CD4-positive, alpha-beta T cell treated with Interleukin-1 beta for 1 hour (primary cell): ENCODE measurements at places on chromosomes 1 and 21.

GRCh38 chr21:38774586-38775285, 31.0 kb upstream of the ETS2 start:
- no peak for DNase-seq

GRCh38 chr1:13817906-13818305, 117.9 kb downstream of the PRDM2 start:
- DNase-seq = no peak

GRCh38 chr1:26833432-26834405, 7.2 kb downstream of the ZDHHC18 start:
- DNase-seq = peak; percentile 95

DNA sequence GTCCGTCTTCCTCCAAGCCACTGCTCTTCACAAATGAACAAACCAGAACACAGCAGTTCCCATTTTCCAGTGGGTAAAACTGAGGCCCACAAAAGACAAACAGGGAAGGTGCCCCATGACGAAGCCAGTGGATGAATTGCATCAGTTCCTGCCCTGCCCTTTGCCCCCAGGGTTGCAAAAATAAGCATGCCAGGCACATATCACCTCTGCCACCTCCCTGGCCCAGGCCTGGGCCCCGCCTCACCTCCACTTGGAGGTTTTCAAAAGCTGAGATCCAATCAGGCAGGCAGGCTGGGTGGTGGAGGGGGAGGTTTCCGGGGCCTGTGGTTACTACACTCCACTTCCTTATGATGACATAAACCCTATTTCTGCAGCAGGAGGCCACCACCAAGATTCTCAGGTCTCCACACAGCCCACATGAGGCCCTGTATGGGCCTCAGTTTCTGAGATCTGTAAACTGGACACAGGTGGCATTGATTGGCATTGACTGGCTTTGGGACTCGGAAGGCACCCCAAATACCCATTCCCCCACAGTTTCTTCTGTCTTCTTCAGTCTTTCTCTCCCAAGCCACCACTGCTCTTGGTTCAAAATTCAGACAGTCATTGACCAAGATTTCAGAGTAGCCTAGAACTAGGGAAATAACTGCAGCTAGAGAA, 4.1 kb downstream of the KIF21B start:
- DNase-seq = peak; percentile 90

DNA sequence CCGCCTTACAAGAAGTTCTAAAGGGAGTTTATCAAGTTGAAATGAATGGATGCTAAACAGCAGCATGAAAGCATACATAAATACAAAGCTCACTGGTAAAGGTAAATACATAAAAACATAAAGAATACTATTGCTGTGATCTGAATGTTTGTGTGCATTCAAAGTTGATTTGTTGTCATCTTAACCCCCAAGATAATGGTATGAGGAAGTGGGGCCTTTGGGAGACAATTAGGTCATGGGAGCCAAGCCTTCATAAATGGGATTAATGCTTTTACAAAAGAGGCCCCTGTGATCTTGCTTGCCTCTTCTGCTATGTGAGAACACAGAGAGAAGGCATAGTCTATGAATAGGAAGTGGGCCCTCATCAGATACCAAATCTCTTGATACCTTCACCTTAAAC, 209.0 kb upstream of the SAMSN1 start:
- no peak for DNase-seq

DNA sequence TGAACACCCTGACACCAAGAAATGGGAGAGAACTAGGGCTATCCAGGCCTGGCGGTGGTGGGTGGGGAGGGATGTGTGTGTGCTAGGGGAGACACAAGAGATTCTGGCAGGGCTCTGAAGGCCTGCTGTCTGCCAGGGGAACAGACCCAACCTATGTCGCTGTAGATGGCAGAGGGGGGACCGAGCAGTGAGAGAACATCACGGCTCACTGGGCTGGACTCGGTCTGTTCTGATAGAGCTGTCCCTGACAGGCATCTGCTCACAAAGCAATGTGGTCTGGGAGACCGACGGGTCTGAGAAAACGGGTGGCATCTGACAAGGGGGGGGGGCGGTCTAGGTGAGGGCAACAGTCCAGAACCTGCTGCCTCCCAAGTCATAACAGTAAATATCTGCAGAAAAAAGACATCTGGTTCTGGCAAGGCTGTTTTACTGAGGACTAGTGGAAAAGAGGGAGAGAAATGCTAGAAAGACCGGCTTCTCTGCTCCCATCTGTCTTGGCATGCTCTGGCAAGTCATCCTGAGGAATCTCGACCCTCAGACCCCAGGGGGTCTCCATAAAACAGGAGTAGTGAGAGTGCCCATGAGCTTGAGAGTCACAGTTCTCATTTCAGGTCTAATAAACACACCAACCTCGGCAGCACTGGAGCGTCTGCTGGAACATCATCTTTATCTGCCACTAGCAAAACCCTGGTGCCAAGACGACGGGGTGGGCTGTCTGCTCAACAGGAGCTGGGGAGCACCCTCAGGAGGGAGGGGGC, 36.5 kb downstream of the SLC66A1 start:
- DNase-seq = no peak

- no peak for DNase-seq
Observed at GRCh38 chr1:184423649-184424048, 36.8 kb downstream of the C1orf21 start.

DNA sequence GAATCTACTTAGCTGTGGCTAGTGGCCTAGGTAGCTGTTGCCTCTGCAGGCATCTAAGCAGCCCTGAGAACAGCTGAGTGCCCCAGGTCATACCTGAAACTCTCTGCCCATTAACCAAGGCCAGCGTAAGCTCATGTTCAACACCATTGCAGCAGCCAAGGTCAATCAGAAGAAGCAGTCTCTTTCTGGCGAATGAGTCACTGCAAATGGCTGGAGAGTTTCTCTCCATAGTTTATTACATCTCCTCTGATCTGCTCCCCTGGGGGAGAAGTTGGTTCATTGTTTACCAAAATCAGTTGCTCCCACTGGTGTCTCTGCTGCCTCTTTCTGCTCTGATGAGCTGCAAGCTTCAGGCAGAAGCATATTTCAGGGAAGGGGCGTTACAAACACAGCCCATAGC, 6.9 kb upstream of the BCL9 start:
- DNase-seq = no peak

- no peak for DNase-seq
Observed at GRCh38 chr1:9400425-9401079, 107.9 kb downstream of the SPSB1 start.

DNA sequence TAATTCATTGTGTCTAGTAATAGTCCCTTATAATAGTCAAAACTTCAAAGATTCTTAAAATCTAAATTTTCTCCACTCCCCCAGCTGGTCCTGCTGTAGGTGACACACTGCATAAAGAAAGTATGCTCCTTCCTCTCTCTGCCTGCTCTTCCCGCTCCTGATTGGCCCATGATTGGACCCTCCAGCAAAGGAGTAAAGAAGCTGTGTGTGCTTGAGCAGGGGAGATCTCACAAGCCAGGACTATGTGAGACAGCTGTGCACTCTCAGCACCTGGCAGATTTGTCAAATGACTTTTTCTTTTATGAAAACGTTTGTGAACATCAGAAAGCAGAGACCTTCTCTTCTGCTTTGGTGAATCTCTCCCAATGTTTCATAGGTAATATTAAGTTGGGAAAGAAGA, 274.8 kb upstream of the LYPLAL1 start:
- DNase-seq = no peak

GRCh38 chr1:163054181-163054591, 15.0 kb upstream of the RGS4 start:
- no peak for DNase-seq

DNA sequence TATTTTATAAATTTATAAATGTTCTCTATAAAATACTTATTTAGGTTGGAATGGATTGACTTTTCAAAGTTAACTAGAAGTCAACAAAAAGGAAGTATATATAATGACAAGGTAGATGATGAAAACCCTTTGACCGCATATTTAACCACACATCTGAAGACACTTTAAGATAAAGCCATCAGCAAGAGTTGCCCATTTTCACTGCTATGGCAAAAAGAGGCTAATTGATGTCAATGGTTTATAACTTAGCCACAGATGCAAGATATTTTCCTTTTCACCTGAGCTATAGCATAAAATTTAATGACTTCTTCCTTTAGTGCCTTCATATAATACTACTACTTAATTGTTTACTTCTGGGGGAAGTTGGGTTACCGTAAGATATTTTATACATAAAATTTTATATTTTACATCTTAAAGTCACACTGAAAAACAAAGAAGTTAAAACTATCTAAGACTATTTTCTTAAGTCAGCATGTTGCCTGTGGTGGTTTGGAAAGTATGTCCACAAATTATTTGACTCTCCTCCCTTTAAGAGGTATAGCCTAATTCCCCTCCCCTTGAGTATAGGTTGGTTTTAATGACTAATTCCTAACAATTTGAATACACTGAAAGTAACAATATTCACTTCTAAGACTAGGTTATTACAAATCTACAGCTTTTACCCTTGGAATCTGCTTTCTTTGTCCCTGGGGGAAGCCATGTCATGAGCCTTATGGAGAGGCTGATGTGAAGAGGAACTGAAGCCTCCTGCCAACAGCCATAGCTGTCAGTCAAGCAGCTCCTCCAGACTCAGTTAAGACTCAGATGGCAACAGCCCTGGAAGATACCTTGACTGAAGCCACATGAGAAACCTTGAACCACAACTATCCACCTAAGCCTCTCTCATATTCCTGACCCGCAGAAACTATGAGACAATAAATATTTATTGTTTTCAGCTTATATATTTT, 40.3 kb upstream of the LRRC8B start:
- DNase-seq = no peak

GRCh38 chr1:96236156-96236739, 485.3 kb upstream of the PTBP2 start:
- DNase-seq = no peak

DNA sequence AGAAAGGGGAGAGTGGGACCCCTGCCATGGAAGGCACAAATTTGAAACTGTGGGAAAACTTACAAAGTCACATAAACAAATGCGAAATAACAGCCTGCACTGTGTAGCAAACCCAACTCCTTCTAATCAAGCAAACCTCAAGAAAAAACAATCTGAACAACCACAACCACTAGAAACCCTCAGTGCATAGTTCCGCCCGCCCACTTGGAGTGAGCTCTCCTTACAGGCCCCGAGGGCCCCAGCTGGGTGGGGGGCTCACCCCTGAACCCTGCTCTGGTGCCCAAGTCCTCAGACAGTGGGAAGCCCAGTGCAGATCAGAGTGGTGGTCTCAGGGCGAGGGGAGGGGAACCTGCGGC, 931 bp upstream of the MXRA8 start:
- DNase-seq = no peak

- no peak for DNase-seq
Observed at GRCh38 chr1:41622402-41622801, 137.9 kb upstream of the EDN2 start.

DNA sequence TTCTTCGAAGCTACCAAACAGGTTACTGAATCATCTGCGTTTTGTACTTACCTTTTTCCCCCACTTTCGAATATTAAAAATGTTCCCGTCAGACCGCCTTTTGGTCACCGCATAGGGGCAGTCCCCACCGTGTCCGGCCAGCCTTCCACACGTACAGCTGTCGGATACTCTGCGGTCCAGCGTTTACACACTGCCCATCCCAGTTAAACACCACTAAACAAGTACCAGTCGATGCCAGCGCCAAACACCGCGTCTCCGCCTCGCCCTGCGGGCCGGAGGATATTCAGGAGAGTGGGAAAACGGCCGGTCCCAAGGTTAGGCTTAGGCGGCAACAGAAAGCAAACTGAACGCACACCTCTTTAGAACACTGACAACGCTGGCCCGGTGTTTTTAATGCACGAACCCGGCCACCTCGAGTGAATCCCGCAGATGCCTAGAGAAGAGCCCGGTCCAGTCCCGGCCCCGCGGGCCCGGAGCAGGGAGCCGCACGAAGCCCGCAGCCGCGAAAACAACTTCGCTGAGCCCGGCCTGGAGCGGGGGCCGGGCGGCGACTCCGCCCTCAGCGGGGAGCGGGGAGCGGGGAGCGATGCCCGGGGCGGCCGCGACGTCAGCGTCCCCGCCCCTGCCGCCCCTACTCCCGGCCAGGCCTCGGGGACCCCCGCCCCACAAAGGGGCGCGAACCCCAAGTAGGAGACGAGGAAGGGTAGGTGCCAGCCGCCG, 730 bp upstream of the PHF13 start:
- no peak for DNase-seq
